Fibroblast of pulmonary artery (primary cell): ENCODE measurements at places on chromosomes 4 and X.

- peak; percentile 21 for DNase-seq
These were observed 9.7 kb upstream of the PLA2G12A start for GRCh38 chr4:109739547-109739946.

DNA sequence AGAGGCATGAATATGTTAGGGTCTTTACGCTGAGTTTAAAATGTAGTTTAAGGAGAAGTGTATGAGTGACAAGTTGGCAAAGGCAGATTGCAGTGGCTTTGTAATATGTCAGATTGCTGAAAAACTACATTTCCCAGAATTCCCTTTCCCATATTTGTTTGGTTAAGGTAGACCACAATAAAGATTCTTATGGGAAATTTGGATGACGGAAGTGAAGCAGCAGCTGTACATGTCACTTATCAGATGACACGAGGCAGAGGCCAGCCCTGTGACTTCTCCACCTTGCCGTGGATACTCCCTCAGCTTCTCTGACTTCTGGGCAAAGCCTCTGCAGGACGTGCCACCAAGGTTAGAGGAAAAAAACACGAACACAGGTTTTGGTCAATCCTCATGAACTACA, 229.7 kb upstream of the DKK2 start:
- DNase-seq = no peak

DNA sequence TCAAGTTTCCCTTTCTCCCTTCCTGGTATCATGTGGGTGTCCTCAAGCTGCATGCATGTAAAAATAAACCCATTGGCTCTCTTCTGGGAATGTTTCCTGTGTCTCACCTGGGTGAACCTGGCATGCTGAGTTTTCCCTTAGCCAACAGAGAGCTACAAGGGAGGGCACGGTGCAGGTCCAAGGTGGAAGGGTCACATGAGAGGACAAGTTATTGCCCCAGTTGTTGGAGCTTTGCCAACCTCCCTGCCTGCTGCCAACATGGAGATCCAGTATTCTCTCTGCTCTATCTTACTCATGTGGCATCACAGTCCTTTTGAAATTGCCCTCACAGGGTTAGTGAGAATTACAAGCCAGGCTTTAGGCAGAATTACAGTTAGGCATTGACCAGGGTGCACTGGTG, 196.1 kb upstream of the GYPA start:
- DNase-seq = no peak

DNA sequence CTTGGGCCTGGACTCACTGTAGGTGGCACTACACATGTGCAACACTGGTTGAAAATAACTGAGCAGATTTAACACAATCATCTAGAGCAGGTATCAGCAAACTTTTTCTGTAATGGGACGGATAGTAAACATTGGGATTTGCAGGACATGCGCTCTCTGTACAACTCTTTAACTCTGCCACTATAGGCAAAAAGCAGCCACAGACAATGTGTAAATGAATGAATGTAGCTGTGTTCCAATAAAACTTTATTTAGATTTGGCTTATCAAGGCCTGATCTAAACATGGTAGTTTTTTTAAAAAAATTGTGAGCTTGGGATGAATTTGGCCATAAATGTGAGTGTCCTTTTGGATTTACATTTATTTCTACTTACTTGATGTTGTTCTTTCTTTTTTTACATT, 407.3 kb downstream of the FAT4 start:
- no peak for DNase-seq

GRCh38 chr4:187586892-187587291, 408.7 kb upstream of the ZFP42 start:
- DNase-seq = no peak

GRCh38 chrX:141405853-141406492, 163.7 kb upstream of the SPANXC start:
- DNase-seq = peak; percentile 71

DNA sequence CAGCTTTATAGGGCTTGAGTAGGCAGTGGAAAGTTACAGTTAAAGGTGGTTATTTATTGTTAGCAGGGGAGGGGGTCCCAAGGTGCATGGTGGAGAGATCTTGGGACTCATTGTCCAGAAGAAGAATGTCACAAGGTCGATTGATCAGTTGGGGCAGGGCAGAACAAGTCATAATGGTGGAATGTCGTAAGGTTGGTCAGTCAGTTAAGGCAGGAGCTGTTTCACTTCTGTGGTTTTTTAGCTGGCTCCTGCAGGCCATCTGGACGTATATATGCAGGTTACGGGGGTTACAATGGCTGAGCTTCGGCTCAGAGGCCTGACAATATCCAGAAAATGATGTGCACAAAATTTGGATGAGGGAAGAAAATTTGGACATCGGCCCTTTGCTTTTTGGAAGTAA, 7.1 kb downstream of the OFD1 start:
- DNase-seq = no peak

DNA sequence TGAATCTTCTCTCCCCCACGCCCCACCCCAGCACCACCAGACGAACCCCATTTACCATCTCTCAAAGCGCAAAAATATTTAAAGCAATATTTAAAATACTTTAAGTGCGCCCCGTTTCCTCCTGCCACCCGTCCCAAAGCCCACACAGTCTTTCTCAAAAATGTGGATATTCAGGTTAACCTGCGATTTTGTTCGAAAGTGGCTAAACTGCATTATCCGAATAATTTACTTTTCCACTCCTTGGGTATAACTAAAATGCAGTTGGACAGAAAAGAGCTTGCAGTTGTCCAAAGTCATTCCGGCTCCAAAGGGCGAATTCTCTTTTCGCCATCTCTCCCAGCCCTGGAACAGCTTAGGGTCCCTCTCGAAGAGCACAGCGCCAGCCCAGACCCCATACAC, 662 bp downstream of the SMIM43 start:
- DNase-seq = no peak

- DNase-seq = peak; percentile 80
These were observed 54.2 kb downstream of the TMA16 start for GRCh38 chr4:163548481-163549243.

DNA sequence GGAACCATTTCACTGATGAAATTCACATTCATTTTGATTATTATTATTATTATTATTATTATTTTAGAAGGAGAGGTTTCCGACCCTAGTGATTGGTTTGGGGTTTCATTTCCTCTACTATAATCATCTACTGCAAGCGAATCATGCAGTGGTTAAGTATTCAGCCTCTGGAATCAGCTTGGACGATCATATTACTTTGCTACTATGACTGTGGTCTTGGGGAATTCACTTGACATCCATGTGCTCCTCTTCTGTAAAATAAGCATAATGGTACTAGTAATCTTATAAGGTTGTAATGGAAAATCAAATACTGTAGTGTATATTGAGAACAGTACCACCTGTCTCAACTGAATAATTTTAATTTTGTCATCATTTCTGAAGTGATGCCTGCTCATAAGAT, 132.1 kb upstream of the SLC4A4 start:
- DNase-seq = no peak

DNA sequence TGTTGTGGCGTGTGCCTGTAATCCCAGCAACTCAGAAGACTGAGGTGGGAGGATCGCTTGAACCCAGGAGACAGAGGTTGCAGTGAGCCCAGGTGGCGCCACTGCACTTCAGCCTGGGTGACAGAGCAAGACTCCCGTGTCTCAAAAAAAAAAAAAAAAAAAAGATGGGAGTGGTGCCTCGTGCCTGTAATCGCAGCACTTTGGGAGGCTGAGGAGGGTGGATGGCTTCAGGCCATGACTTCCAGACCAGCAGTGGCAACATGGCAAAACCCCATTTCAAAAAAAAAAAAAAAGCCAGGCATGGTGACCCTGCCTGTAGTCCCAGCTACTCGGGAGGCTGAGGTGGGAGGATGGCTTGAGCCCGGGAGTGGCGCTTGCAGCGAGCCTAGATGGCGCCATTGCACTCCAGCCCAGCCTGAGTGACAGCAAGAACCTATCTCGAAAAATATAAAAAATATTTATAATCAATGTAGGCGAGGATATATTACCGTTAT, 27.0 kb downstream of the EIF2S3 start:
- DNase-seq = peak; percentile 69

GRCh38 chr4:2432991-2433530, 14.3 kb downstream of the CFAP99 start:
- peak; percentile 45 for DNase-seq

DNA sequence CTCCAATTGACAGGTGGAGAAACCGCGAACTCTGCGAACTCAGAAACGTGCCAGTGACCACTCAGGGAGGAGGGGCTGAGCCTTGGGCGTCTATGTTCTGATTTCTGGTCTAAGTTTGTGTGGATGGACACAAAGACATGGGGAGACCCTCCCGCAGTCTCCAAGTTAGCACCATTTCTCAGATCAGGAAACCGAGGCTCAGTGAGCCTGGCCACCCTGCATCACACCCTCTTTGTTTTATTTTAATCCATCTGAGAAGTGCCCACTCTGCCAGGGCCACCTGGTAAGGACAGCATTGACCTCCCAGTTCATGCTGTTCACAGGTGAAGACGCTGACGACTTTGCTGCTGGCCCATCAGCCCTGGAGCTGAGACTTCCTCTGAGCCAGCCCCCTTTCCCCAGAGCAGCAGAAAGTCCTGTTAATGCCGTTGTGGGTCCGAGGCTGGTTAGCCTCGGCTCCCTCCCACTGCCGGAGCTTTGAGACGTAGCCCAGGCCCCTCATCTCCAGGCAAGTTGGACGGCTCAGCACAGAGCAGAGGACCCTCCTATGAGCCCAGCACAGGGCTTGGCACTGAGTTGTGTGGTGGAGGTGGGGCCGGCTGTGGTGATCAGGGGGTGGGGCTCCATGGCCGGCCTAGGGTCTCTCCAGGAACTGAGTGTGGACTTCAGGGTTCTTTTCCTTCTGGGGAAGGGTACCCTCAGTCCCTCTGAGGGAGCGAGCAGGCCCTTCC, 43.7 kb downstream of the PSAPL1 start:
- no peak for DNase-seq

DNA sequence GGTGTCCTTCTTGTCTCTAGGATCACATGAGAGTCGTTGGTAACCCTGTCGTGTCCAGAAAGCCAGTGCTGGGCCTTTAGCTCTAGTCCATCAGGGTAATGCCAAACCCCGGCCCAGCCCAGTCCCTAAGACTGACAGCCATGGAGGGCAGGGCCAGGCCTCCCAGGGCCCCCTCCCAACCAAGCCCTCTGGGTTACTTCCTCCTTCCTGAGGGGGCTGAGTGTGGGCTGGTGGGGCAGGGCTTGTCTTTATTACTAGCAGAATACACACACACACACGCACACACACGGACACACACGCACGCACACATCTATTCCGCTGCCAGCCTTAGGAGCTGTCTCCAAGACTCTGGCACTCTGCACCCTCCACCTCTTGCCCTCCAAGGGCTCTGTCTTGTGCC, 35.6 kb upstream of the CDKN2AIP start:
- DNase-seq = no peak

- peak; percentile 32 for DNase-seq
These were observed 41.3 kb upstream of the IGFBP7 start for GRCh38 chr4:57151481-57151880.

- no peak for DNase-seq
These were observed 248.9 kb upstream of the TTC29 start for GRCh38 chr4:147194604-147195003.

DNA sequence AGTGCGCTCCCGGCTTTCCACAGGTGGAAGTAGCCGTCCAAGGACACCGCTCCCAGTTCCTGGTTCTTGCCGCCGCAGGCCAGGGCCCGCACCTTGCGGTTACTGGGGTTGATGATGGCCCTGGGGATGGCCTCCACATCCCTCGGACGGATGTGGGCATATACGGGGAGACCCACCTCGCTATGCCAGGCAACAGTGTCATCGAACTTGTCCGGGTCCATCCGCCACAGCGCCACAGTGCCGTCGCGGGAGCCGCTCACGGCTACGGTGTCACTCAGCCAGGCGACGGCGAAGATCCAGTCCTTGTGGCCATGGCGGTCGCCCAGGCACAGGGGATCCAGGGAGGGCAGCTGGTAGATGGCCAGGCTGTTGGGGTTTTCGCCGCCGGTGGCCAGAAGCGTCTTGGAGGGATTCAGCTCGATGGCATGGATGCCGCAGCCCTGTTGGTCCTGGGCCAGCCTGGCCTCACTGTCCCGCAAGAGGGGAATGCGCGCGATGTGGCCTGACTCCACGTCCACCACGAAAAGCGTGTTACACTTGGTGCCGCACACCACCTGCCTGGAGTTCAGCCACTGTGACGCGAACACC, 795 bp downstream of the DCAF12L1 start:
- no peak for DNase-seq

- DNase-seq = no peak
These were observed 23.7 kb downstream of the DOK7 start for GRCh38 chr4:3486541-3487540.

- no peak for DNase-seq
These were observed 227.7 kb downstream of the VEGFC start for GRCh38 chr4:176565049-176565448.

- no peak for DNase-seq
These were observed 40.5 kb upstream of the RASGEF1B start for GRCh38 chr4:81512001-81512756.

- DNase-seq = peak; percentile 3
These were observed 212.7 kb downstream of the CENPC start for GRCh38 chr4:67332627-67333026.

DNA sequence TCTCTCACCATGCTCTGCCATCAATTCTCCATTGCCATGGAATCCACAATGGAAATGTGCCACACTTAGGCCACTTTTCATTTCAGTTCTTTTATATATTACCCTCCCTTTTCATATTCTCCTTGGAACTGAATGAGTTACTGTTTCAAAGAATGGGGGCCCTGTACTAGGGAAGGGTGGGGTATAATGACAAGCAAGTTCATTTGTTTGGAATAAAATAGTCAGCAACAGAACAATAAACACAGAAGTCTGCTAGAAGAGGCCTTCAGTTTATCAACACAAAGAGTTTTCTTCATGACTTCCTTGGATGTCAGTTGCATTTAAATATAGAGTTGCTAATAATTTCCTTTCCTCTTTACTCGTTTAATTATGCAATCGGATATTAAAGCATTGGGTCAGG, 478.3 kb upstream of the FTHL17 start:
- DNase-seq = no peak

DNA sequence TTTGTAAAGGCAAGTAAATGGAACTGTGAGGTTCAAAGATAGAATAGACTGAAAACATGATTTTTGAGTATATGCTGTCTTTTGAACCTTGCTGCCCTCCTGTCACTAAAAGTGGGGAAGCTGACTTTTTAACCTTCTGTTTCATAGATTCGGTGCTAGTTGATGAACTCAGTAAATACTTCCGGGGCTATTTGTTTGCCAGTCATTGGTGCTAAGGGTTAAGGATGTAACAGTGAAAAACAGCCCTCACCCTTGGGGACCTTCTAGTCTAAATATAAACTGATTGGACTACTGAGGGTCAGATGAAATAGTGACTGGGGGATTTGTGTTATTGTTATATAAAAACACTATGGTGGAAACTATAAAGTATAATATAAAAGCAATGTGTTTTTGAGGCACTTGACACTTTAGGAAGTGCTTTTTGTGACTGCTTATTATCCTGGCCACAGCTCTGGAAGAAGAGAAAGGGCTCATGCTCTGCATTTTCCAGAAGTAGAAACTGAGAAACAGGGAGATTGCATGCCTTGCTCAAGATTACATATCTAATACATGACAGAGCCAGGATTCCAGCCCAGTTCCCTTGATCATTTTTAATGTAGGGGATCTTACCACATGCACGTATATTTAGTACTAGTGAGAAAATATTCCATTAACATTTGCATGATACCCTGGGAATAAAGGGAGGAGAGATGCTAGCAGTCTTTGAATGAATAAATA, 3.9 kb downstream of the BST1 start:
- peak; percentile 17 for DNase-seq
